HT1080 (cell line): ENCODE measurements at places on chromosomes 13 and 19. TPM values are rescaled to one million over a fixed set of nuclear protein-coding genes. Genes with fewer than 3 reads are reported as not detected.

Gene DACH1
- total RNA-seq, result 0.07 and 0.29 TPM in 2 replicates

Gene CEACAM5
- not detected in 2 replicates for total RNA-seq

Gene IL4I1
- total RNA-seq, result 0.13 and 0.24 TPM in 2 replicates

Gene GMIP
- total RNA-seq, result 3.0 and 3.6 TPM in 2 replicates

Gene ZNF442
- total RNA-seq, result 0.08 and 0.17 TPM in 2 replicates

Gene S1PR4
- total RNA-seq, result 0.06 and 0.20 TPM in 2 replicates

Gene SNAPC2
- 33.3 and 42.4 TPM in 2 replicates for total RNA-seq

Gene PRX
- not detected in 2 replicates for total RNA-seq

Gene CEACAM6
- not detected in 2 replicates for total RNA-seq

Gene CASP14
- 0.11 TPM in 1 of 2 replicates, not detected in the other for total RNA-seq

Gene KCNRG
- 1.1 and 2.3 TPM in 2 replicates for total RNA-seq

Gene GPR183
- total RNA-seq, result not detected in 2 replicates

Gene FGF22
- total RNA-seq, result not detected in 2 replicates

Gene CYP4F12
- total RNA-seq, result not detected in 2 replicates

Gene SYNGR4
- not detected in 2 replicates for total RNA-seq

Gene EBI3
- total RNA-seq, result 0.63 and 1.3 TPM in 2 replicates

Gene ELSPBP1
- total RNA-seq, result not detected in 2 replicates

Gene ETHE1
- total RNA-seq, result 30.5 and 31.1 TPM in 2 replicates

Gene CEACAM8
- total RNA-seq, result not detected in 2 replicates

Gene GGN
- 0.60 and 1.0 TPM in 2 replicates for total RNA-seq

Gene FLT1
- 2.3 and 3.3 TPM in 2 replicates for total RNA-seq

Gene BCKDHA
- 22.7 and 24.2 TPM in 2 replicates for total RNA-seq

Gene ZNF296
- not detected in 2 replicates for total RNA-seq

Gene ZSWIM4
- 1.8 and 2.7 TPM in 2 replicates for total RNA-seq

Gene FLT3
- not detected in 2 replicates for total RNA-seq

Gene MAP3K10
- total RNA-seq, result 4.9 and 8.0 TPM in 2 replicates

Gene GFY
- not detected in 2 replicates for total RNA-seq

Gene LMTK3
- 0.05 TPM in 1 of 2 replicates, not detected in the other for total RNA-seq

Gene KL
- total RNA-seq, result not detected in 2 replicates

Gene ZDHHC20
- total RNA-seq, result 47.0 and 48.3 TPM in 2 replicates

Gene CD22
- total RNA-seq, result 23.2 and 27.6 TPM in 2 replicates

Gene ZNF497
- total RNA-seq, result 0.67 and 2.1 TPM in 2 replicates

Gene DIAPH3
- 11.8 and 13.1 TPM in 2 replicates for total RNA-seq

Gene USP12
- 34.1 and 42.1 TPM in 2 replicates for total RNA-seq

Gene GSX1
- not detected in 2 replicates for total RNA-seq

Gene ZNF154
- not detected in 2 replicates for total RNA-seq

Gene PSG6
- not detected in 2 replicates for total RNA-seq

Gene FAM216B
- not detected in 2 replicates for total RNA-seq
